ENCODE measurements at places on chromosomes 2 and 18. TPM values are rescaled to one million over a fixed set of nuclear protein-coding genes. Genes with fewer than 3 reads are reported as not detected.

Gene VWC2L
- total RNA-seq, result not detected

Gene CFC1
- total RNA-seq, result not detected

Gene DNAH6
- 0.21 TPM for total RNA-seq

Gene TXNDC2
- total RNA-seq, result not detected

Gene UBE2F
- total RNA-seq, result 58.9 TPM

Gene KCNG2
- total RNA-seq, result not detected

Data from activated naive CD8-positive, alpha-beta T cell treated with anti-CD3 and anti-CD28 coated beads for 36 hours (primary cell).